ENCODE measurements at places on chromosomes 6 and 20.

DNA sequence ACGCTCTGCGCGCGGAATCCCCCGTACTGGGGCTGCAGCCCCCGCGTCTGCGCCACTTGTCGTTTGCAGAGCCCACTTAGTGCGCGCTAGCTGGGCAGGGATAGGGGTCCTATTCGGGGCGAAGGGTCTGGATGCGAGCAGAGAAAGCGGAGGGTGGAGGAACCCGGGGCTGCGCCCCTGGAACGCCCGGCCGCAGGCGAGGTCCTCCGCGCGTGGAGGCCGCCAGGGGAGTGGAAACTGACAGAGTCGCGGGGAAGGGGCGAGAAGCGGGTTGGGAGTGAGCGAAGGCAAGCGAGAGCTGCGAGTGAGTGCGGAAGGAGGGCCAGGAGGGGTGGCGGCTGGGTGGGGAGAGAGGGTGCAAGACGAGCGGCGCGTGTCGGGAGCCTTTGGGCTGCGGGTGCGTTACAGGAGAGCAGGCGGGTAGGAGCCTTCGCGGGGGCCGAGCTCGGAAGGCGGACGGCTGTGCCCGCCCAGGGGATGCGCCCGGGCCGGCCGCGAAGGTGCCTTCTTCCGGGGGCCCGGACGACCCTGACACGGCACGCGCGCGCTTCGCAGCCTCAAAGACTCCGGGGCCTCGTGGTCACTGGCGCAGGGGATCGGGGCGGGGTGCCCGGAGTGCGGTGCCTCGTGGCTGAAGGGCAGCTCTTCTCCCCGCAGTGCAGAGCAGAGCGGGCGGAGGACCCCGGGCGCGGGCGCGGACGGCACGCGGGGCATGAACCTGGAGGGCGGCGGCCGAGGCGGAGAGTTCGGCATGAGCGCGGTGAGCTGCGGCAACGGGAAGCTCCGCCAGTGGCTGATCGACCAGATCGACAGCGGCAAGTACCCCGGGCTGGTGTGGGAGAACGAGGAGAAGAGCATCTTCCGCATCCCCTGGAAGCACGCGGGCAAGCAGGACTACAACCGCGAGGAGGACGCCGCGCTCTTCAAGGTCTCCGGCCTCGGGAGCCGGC lies 1.2 kb downstream of the IRF4 start:
- peak; percentile 15 for DNase-seq

DNA sequence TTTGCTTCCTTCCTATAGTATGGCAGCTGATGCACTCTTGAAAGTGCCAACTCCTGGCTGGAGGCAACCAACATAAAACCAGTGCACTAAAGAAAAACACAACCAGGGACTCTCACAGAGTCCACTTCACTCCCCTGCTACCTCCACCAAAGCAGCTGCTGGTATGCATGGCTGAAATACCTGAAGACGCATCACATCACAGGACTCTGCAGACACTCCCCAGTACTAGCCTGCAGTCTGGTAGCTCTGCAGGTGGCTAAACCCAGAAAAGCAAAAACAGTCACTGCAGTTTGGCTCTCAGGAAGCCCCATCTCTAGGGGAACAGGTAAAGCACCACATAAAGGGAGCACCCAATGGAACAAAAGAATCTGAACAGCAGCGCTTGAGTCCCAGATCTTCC lies 473.0 kb upstream of the SPTLC3 start:
- no peak for DNase-seq

GRCh38 chr6:45854149-45854742 lies 161.4 kb downstream of the CLIC5 start:
- DNase-seq = no peak

DNA sequence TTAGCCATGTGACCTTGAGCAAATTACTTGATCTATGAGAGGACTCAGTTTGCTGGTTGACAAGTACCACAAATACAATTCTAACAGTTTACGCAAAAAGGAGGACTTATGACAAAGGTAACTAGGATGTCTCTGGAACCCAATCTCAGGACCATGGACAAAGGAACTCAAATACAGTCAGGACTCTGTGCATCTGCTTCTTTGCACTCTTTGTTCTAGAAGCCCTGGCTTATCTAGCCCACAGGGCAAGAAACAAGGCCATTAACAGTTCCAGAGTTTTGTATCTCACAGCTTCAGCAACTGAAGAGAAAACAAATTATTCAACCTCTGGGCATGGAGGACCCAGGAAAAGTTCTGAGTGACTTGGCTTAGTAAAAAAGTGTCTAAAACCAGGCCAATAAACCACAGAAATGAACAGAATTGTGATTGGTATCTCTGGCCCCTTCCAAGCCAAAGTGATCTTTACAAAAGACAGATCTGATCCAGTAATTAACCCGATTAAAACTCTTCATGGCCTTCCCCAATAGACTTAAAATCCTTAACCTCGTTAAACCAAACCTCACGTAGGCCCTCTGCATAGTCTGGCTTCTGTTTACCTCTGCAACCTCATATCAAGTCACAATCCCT lies 5.9 kb downstream of the WASF1 start:
- no peak for DNase-seq

DNA sequence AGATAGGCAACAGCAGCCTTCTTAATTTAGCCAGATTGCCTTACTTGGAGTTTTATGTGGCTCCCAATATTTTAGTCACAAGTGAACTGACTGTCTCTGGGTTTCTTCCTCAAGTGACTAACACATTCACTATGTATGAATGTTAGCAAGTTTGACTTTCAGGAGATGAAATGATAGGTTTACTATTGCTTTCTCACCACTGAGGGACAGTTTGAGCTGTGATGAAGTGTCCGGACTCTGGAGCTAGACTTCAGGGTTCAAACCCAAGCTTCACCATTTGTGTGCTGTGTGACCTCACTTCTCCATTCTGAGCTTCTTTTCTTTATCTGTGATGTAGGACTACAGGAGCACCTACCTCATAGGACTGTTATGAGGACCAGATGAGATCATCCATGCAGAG lies 8.2 kb downstream of the DHX35 start:
- no peak for DNase-seq

GRCh38 chr6:40472353-40472752 lies 114.8 kb downstream of the LRFN2 start:
- no peak for DNase-seq

GRCh38 chr6:24910961-24911725 lies 24.6 kb downstream of the RIPOR2 start:
- DNase-seq = peak; percentile 48

Data from GM10248 (cell line).